C1 segment of cervical spinal cord (tissue), 14 donors: ENCODE measurements at places on chromosomes 4 and X.

- no peak for DNase-seq
Observed at GRCh38 chr4:1459081-1459721, 53.0 kb upstream of the NKX1-1 start.

DNA sequence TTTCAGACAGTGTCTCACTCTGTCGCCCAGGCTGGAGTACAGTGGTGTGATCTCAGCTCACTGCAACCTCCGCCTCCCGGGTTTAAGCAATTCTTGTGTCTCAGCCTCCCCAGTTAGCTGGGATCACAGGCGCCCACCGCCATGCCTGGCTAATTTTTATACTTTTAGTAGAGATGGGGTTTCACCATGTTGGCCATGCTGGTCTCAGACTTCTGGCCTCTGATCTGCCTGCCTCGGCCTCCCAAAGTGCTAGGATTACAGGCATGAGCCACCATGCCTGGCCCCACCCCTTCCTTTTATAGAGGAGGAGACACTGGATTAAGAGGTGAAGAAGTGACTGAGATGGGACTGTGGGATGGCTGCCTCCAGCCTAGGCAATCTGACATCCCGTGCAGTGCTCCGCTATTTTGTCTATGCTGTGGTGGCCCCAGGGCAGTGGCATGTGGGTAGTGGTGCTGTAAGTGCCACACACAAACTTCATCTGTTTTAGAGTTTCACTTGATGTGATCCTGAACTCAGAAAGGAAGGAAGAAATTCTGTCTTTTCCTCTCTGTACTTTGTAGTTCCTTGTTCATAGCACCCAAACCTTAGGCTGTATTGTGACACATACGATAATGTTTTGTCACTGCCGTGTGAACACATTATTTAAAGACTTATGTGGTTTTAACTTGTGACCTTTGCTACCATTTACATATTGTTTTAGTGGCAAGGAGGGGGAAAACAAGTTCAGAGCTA lies 48.9 kb downstream of the FNIP2 start:
- no peak for DNase-seq

DNA sequence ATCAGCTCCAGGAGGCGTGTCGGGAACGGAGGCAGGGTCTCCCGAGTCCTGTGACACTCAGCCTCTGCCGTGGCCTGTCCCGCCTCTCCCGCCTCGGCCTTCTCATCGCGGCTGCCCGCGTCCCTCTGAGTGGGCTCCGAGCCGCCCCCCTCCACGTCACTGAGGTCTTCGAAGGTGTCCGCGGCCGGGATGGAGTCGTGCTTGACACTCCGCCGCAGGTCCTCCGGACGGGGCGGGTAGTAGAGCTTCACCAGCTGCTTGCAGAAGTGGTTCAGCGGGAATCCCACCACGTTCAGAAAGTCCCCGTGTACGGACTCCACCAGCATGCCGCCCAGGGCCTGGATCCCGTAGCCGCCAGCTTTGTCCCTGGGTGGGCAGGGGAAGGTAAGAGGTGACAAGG lies 25.0 kb downstream of the ASMTL start:
- no peak for DNase-seq

GRCh38 chr4:152935143-152935542 lies 980 bp upstream of the FHDC1 start:
- no peak for DNase-seq

- DNase-seq = no peak
Observed at GRCh38 chr4:175229154-175229553, 311.0 kb downstream of the ADAM29 start.

DNA sequence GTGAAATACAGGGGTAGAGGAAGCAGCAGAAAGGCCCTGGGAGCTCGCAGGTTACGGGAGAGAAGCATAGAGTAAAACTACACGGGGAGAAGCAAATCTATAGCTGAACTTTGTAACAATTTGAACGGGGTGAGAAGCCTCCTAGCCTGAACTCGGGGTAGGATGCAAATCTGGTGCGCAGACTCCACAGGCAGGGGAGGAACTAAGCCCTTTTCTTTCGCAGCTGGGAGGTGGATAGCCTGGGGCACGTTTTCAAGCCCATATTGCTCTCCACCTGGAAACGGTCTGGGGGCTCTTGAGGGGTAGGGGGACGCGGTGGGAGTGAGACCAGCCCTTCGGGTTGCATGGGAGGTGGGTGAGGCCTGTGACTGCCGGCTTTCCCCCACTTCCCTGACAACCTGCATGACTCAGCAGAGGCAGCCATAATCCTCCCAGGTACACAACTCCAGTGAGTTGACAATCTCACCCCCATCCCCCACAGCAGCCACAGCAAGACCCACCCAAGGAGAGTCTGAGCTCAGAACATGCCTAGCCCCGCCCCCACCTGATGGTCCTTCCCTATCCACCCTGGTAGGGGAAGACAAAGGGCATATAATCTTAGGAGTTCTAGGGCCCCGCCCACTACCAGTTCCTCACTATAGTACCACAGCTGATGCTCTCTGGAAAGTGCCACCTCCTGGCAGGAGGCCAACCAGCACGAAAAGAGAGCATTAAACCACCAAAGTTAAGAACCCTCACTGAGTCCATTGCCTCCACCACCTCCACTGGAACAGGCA lies 29.9 kb downstream of the SOWAHB start:
- DNase-seq = no peak

DNA sequence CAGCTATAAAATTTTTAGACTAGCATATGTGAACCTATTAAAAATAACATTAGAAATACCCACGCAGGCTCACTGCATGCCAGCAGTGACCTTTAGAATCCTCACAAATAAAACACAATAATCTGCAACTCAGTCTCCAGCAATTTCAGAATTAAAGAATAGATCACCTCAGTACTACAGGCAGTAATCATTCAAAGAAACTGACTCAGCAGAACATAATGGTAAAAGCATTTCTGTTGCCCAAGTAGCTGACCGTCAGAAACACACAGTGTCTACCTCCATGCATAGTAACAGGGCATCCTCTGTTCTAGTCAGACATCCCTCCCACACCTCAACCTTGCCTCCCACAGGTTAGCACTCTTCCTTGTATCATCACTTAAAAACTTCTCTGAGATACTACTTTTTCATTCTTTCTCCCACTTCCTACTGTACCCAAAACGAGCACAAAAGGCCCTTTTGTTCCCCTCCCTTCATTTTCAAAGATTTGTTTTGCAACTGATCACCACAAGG lies 65.7 kb upstream of the BEND2 start:
- no peak for DNase-seq

DNA sequence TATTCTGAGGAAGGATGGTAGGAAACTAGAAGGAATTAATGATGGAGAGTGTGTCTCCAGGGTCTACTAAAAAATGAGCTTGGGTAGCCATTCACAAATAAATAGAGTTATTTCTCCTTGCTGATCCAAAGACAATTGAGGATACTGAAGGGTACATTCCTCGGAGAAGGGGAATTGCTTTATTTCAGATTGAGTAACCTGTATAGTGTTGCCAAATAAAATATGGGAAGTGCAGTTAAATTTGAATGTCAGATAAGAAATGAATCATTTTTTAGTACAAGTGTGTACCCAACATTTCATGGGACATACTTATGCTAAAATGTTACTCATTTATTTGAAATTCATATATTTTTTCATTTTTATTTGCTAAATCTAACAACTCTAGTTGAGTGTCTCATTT lies 16.0 kb upstream of the VSIG1 start:
- DNase-seq = no peak
